ENCODE measurements at places on chromosomes 4 and X.

DNA sequence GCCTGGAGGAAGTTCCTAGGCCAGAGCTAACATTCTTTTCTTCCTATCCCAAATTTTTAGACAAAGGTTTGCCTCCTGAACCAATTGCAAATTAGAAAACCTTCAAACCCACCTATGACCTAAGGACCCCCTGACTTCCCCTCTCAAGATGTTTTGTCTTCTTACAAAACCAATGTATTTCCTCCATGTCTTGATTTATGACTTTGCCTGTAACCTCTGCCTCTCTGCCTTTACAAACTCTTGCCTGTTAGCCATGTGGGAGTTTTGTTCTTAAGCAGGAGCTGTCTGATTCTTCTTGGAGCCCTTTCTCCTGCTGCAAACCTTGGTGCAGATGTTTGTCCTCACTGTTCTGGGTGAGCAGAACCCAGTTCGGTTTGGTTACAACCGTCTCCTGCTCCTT is 222.3 kb upstream of the BOD1L1 start:
- DNase-seq: no peak

GRCh38 chrX:68851082-68851481 is 22.3 kb downstream of the EFNB1 start:
- DNase-seq: no peak

GRCh38 chr4:130510661-130511060 is 1414.7 kb downstream of the C4orf33 start:
- DNase-seq: no peak

DNA sequence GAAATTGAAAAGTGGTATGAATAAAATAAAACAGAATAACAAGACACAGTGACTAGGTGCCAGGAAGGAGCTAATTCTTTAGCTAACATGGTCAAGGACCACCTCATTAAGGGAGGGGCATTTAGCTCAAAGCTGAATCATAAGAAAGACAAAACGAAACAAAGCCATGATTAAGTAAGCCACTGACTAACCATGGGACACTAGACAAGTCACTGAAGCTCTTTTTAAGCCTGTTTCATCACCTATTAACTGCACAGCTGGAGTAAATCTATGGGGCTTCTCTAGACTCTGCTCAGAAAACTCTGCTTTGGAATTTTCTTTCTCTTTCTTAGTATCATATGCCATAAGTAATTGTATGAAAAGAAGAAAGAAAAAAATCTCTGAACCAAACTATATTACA is 49.8 kb upstream of the C1QTNF7 start:
- DNase-seq: no peak

GRCh38 chrX:121569609-121570008 is 522.2 kb downstream of the GLUD2 start:
- DNase-seq: no peak

DNA sequence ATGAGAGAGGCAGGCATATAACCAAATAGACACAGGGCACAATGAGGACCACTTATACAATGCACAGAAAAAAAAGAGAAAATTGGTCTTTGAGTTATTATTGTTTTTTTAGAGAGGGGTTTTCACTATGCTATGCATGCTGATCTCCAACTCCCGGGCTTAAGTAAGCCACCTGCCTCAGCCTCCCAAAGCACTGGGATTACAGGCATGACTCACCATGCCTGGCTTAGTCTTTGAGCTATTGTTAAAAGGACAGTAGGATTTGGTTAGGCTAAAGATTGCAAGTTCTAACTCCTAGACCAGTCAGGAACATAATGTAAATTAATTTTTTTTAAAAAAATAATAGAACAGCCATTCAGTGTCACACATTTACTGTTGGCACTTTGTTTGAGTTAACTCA is 340.1 kb downstream of the GPAT3 start:
- DNase-seq: no peak

- no peak for DNase-seq
These were observed 22.5 kb upstream of the GLRA2 start for GRCh38 chrX:14506866-14507265.

DNA sequence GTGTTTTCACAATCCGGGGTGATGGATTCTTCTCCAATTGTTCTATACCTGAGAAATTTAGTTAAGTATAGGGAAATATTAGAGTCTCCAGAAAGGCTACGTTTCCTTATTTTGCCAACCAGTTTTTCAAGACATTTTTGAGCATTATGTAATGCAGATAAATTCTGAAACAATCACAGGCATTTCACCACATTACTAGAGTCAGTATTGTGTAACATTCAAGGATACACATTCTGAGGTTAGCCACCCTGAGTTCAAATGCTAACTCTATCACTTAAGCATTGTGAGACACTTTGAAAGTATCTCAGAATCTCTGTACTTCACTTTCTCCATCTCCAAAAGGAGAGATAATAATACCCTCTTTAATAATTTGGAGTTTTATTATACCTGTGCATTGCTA is 10.6 kb downstream of the SULT1B1 start:
- DNase-seq: no peak

GRCh38 chr4:158856852-158857251 is 88.0 kb downstream of the FNIP2 start:
- DNase-seq: no peak

DNA sequence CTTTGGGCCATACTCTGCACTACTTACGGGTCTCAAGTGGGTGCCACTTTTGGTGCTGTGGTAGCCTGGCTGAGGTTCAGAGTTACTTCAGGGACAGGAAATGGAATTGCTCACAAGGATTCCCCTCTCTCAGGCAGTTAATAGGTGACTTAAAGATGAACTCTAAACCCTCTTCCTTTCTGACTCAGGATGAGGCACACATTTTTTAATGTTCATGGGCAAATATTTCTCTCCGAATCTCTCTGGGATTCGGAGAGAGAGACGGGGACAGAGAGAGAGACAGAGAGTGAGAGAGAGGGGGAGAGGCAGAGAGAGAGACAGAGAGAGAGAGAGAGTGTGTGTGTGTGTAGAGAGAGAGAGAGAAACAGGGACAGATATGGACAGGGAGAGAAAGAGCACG is 79.8 kb downstream of the NYX start:
- DNase-seq: no peak

- DNase-seq: no peak
These were observed 12.2 kb upstream of the EXOSC9 start for GRCh38 chr4:121788896-121789295.

- no peak for DNase-seq
These were observed 64.4 kb downstream of the SEPSECS start for GRCh38 chr4:25095837-25096236.

- no peak for DNase-seq
These were observed 2.2 kb downstream of the N4BP2 start for GRCh38 chr4:40058854-40059253.

Data from C1 segment of cervical spinal cord (tissue), 14 donors.